ENCODE measurements at places on chromosomes 13 and 19.

GRCh38 chr13:34822650-34823049 lies 119.4 kb upstream of the NBEA start:
- DNase-seq: no peak

DNA sequence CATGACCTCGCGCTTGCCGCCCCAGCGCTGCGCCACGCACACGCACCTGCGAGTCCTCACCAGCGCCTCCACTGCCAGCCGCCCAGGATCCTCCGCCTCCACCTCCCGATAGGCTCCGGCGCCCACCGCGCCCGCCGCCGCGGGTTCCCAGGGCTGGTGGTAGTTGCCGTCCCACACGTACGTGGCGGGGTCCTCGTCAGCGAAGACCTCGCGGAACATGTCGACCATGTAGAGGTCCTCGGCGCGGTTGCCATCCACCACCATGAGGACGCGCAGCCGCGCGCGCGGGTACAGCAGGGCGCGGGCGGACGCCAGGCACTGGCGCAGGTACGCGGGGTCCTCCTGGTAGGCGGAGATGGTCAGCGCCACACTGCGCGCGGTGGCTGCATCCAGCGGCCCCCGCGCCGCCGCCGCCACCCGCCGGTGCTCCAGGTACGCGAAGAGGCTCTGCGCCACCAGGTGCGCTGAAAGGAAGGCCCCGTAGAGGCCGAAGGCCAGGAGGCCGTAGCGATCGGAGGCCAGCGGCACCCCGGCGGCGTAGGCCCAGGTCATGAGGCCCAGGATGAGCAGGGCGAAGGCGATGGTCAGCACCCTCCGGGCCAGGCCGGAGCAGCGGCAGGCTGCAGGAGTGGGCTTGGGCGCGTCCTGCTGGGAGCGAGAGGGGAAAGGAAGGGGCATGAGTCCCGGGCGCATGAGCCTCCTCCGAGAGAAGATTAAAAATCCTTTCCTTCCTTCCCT lies 4.4 kb downstream of the HAS1 start:
- no peak for DNase-seq

- DNase-seq: peak; percentile 71
These were observed 15.3 kb downstream of the CDX2 start for GRCh38 chr13:27953676-27954405.

DNA sequence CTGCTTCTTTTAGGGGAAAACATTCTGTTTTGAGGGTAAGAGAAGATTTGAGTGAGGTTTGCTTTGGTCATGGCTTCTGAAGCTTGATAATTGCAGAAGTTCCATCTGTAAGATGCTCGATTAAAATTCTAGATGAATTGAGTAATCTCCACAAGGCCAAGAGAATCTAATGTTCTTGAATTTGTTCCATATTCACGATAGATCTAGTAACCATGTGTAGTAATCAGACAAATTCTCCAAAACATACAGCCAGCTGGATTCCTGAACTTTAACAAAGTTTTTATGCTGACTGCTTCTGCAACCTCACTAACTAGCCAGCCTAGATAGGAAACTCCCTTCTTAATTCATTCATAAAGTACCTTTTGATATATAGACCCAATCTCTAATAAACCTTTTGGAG lies 92.7 kb downstream of the COL4A2 start:
- DNase-seq: no peak

- DNase-seq: no peak
These were observed 310.0 kb downstream of the TEX29 start for GRCh38 chr13:111630406-111630805.

- DNase-seq: peak; percentile 51
These were observed 13.8 kb upstream of the CEACAM16 start for GRCh38 chr19:44684892-44685863.

DNA sequence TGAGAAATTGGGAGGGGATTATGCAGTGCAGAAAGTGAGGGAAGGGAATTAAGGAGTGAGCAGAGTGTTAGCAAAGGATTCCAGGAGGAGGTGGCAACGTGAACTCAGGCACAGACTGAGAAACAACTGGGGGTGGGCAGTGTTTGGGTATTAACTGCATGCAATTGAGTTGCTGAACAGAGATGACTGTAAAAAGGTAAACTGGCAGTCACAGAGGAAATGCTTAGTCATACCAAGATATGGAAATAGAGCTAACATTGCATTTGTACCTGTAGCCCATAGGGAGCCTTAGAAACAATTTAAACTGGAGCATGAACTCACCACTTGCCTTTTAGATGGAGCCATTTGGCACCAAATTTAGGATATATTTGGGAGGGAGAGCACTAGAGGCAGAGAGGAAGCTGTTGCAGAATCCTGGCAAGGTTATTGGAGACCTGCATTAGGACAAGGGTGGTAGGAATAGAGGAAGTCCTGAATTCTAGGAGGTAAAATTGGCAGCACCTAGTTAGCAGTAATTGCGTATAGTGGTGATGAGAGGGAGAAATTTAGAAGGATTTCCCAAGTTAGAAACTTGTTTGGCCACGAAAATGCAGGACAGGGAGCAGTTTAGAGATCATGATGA lies 100.6 kb upstream of the FRY start:
- peak; percentile 22 for DNase-seq

DNA sequence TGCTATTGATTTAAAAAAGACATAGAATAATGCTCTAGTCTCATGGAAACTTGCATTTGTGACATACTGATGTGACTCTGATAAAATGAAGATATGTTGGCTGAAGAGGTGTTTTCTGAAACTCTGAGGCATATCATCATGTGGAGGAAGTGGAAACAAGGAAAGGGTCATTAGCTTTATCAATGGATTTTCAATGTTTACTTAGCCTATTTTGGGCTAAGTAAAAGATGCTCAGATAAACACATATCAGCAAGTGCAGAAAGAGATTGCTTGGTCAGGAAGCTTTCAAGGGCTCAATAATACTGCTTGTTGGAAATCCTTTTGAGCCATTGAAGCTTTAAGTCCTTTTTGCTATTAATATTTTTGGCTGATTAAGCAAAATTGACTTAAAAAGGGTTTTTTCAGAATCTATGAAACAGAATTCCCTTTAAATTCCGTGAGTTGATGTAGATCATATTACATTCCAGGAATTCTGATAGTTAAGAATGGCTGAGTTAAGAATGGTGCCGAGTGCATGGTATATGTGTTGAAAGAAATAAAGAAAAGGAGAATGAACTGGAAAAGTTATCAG lies 952.8 kb upstream of the SPRY2 start:
- DNase-seq: no peak

DNA sequence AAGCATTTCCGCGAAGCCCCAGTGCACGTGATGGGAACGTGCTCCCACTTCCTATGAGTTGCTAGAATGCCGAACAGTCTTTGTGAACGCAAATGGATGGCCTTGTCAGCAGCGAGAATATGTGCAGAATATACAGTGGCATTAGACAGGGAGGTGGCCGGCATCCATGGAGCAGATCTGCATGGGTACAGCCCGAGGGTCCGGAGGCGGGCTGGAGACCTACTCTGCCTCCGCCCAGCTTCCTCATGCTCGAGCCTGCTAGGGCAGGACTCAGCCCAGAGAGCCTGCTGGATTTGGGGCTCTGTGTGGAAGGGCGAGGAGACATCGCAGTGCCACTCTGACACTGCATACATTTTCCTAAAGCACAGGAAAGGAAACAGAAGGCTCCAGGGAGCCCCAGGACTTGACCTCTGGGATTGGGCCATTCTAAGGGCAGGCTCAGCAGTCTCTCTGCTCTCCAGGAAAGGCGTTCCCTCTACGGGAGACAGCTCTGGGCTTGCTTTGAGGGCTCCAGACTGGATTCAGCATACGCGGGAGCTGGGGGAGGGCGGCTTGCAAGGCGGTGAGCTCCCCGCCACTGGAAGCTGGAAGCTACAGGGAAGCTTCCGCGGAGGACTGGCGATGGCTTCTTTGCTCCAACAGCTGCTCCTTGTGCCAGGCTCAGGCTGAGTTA lies 55.9 kb upstream of the UQCRFS1 start:
- no peak for DNase-seq

GRCh38 chr19:56736571-56736970 lies 65.0 kb upstream of the ZNF835 start:
- no peak for DNase-seq

Measured in activated naive CD4-positive, alpha-beta T cell treated with anti-CD3 and anti-CD28 coated beads for 36 hours (primary cell).